Putamen (tissue), 1 donor: ENCODE measurements at places on chromosomes 2 and 18.

DNA sequence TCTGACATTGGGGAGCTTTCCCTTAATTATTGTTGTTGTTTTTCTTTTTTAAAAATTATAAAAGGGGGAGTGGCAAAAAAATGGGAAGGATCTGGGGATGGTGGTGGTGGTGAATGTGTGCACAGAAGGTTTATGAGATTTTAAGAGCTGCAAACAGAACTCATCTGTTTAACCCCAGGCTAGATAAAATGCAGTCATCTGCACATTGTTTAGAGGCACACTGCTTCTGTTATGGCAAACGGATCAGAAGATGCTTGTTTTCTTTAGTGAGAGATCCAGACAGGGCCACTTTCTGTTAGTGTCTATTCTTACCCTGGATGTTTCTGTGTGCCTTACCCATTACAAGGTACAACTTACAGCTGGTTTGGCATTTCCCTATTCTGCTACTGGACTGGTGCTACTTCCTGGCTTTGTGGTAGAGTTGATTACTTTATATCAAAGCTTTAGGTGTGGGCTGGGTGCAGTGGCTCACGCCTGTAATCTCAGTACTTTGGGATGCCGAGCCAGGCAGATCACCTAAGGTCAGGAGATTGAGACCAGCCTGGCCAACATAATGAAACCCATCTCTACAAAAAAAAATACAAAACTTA is 68.2 kb upstream of the NRP2 start:
- DNase-seq: no peak

DNA sequence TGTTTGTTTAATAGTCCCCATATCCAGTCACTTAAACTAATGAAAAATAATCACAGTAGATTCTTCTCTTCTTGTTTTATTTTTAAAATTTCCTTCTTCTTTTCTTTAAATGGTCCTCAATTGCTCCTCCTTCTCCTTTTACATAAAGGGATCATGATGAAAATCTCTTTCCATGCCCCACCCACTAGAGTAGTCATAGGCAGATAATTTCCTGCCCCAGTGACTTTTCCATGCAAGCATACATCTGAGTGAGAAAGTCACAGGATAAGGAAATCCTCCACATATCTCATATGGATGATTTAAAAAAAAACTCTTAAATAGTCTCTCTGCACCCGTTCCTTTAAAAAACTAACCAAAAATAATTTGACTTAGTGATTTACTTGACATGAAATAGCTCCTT is 552.3 kb upstream of the SETBP1 start:
- DNase-seq: no peak

- no peak for DNase-seq
Measured at GRCh38 chr2:104656571-104657163, 197.2 kb upstream of the POU3F3 start.

DNA sequence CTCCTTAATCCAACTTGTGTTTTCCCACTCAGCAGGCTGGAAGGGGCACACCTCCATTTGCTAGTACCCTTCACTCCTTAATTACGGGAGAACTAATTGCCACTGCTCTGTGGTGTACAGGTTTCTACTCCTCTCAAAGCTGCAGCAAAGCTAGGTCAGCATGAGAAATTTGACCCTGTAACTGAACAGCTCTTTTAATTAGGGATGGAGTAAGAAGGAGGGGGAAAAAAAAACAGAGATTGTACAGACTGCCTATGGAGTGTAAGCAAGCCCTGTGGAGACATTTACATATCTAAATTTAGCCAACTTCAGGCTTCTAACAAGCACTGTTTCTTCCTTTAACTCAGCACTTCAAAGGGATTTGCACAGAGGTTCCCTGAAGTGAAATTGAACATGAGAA is 629.7 kb upstream of the SETBP1 start:
- no peak for DNase-seq

DNA sequence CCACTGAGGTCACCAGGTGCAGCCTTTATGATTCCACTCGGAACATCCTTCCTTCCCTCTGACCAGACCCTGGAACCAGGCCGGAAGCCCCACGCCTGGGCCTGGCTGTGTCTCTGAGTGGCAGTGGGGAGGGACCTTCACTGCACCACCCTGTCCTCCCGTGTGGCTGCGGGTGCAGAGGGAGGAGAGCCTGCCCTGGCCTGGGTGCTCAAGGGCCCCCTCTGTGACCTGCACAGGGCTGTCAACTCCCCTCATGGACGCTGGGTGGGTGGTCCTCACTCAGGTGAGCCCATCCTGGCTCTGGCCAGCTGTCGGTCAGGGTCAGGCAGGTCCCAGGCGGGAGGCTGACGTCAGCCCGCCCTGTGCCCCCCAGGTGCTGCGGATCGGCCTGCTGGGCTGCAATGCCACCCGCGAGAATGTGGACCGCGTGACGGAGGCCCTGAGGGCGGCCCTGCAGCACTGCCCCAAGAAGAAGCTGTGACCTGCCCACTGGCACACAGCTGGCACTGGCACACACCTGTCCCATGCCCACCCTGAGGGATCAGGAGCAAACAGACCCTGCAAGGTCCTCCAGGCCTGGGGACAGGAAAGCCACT is 9.8 kb downstream of the AGXT start:
- DNase-seq: no peak

DNA sequence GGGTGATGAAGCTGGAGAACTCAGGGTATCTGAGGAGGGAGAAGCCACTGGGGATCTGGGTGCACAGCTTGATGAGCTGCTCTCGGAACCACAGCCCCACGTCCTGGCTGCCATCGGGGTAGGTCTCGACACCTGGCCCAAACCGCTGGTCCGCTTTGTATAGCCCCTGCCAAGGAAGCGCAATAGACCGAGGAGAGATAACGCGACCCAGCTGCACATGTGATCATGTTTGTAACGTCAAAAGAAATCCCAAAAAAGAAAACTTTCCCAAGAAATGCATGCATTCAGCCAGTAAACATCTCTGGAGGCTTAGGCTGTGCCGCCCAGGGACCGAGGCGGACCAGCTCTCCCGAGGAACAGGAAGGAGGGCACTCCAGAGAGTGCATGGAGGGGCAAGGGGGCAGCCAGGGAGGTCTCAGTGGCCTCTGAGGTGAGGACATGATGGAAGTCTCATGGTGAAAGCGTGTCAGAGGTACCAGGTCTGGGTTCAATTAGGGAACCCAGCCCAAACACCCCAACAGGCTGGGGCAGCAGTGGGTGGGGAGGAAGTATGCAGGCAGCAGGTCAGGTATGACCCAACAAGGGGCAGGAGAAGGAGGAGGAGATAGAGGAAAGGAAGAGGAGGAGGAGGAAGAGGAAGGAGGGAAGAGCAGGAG is 28.3 kb downstream of the ANKMY1 start:
- no peak for DNase-seq

DNA sequence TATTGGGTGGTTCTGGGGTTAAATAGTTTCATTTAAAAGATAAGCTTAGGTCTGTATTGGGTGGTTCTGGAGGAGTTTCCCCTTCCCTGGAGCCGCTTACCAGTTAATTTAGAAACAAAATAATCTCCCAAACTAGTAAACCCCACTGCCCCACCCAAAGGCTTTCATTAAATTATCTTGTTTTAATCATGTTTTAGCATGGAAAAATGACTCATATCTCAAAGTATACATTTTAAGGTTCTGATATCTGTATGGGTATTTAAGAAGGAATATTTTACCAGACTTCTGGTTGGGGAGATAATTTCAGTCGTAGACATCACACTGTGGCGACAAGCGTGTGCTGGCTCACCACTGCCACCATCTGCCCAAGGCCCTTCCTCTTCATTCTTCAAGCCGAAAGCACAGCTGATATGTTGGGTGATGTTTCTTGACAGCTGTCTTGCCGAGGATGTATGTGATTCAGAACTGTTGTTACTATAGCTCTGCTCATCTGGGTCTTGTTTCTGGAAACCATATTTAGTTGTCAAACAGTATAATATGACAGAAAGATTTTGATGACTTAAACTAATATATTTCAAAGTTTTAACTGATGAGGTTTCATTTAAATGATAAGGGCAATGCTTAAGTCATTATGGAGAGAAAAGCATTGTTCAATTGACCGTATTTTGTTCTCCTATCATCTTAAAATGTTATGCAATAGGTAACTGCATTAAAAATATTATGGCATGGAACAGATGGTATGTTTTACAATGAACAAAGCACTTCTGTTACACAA is 5.1 kb downstream of the FIGLA start:
- peak; percentile 55 for DNase-seq

- DNase-seq: no peak
Measured at GRCh38 chr2:200147371-200147770, 159.1 kb upstream of the SPATS2L start.

DNA sequence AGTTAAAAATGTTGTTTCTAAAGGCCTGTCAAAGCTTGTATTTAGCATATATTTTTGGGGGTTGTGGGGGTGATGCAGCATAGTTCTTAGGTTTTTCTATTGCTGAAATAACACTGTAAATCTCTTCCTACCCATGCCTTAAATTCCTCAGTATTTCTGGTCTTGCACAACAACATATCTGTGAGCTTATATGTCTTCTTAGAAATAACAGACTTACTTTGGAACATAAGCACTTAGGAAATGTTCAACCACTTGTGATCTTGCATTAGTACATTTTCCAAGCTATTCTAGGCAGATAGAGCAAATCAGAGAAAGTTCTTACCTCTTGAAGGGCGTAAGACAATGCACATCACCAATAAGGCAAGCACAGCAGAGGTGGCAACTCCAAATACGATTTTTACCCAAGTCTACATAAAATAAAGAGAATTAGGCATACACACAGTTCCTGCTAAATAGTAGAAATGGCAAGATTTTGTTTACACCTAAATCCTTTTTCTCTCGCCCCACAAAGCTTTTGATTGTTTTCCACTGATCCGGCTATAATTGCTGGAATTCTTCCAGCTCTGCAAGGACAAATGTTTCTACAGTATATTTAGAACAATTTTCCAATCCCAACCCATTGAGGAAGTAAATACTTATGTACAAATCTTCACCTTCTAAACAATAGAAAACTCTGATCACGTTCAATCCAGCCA is 512 bp downstream of the FAP start:
- DNase-seq: no peak

DNA sequence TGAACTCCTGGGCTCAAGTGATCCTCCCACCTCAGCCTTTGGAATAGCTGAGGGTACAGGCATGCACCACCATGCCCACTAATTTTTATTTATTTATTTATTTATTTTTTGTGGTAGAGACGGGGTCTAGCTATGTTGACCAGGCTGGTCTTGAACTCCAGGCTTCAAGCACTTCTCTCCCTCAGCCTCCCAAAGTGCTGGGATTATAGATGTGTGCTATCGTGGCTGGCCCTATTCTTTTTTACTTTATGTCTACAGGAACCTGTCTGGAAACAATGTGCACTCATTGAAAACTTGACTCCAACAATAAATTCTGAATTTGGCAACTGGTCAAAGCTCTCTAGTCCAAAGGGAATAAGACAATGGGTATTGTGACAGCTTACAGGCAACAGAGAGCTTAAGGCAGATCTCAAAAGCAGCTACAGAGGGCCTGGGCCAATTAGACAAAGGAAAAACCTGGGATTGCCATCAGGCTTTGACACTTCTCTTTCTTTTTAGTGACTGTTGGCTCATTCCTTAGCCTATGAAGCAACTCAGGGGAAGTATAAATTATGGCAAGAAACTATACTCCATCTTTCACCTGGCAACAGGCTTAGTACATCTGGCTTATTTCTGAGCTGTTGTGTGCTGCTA is 55.1 kb upstream of the RAPGEF4 start:
- DNase-seq: no peak

- no peak for DNase-seq
Measured at GRCh38 chr2:8999102-8999446, 4.4 kb downstream of the MBOAT2 start.

GRCh38 chr18:29879763-29880162 is 1162.8 kb downstream of the DSC3 start:
- DNase-seq: no peak

- DNase-seq: no peak
Measured at GRCh38 chr2:159557437-159558034, 58.8 kb downstream of the BAZ2B start.
